ENCODE measurements at places on chromosomes 5 and 9.
A peak's percentile ranks its signal among the peaks of the same experiment; 100 is the strongest.

DNA sequence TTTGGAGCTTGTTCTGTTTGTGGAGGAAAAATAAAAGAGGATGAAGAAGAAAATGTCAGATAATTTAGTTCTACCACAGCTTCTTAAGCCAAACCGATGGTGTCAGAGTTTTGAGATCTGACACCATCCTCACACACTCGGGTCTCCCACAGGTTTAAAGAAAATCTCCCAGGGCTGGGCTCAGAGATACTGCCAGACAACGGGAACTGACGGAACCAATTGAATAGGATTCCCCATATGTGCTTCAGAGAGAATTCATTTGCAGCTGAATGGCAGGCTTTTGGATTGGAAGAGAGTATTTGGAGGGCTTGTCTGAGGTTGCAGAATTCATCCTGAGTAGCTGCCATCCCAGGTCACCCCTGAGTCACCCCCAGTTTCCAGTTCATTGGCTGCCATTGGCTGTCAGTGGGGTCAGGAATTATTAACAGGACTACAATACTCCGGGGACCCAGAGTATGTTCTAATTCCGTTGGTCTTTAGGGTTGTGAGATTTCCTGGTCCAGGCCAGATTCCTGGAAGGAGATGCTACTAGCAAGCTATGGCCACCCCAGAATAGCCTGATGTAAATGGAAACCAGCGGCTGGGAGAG is 131.3 kb downstream of the PDZD2 start:
- DNase-seq: no peak

- no peak for DNase-seq
Measured at GRCh38 chr5:59264639-59265245, 628.8 kb downstream of the PDE4D start.

- DNase-seq: no peak
Measured at GRCh38 chr5:78574131-78574673, 74.4 kb downstream of the LHFPL2 start.

DNA sequence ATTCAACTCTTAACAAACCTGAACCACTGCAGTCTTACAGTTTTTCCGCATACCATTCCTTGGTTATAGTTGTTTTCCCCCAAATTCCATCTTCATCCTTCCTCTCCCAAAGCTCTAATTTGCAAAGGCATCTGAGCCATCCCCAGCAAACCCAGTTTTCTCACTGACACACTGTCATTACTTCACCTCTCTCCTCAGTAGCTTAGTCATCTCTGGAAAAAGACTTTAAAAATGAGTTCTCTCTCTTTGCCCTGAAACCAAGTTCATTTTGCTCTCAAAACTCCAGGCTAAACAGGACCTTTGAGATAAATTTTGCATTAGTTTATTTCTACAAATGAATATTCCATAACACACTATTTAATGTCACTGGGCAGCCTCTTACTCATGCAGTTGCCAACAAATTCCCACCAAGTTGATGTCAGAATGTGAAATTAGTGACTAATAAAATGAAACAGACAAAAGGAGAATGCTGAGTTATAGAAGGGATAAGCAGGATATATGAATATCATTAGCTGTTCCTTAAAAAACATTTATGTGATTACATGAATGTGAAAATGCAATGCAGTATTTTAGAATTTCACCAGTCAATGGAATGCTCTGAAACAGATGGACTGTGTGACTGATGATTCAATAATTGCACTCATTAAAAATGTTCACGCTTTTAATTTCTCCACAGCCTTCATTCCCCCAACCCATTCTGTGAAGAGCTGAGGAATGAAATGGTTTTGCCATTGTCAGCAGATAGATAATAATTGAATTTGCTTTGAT is 107.4 kb upstream of the DMAC1 start:
- no peak for DNase-seq

- no peak for DNase-seq
Measured at GRCh38 chr9:69324549-69325401, at the start of gene ENTREP1. TSS of gene ENTREP1 (plus strand) at chr9:69325215. CDS start at chr9:69325310, 95 bp downstream.

DNA sequence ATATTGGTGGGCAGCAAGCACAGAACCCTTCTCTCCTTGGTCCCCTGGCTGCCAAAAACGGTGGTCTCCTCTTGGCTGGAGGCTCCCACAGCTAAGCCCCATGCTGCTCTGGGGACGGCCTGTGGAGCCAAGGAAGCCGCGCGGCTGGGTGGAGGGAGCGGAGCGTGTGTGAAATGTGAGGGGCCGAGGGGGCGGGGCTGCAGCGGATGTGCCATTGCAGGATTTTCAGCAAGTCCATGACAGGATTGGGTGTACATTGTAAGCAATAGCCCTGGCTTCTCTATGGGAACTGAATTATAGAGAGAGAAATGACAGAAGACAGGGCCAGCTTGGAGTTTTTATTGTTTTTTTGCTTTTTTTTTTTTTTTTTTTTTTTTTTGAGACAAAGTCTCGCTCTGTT is 336.5 kb downstream of the DIRAS2 start:
- no peak for DNase-seq

- peak; percentile 9 for DNase-seq
Measured at GRCh38 chr9:71858812-71859211, 52.2 kb downstream of the ABHD17B start.

GRCh38 chr9:121768416-121769015 is 117.1 kb downstream of the DAB2IP start:
- DNase-seq: no peak

- no peak for DNase-seq
Measured at GRCh38 chr9:34675869-34676268, 13.4 kb upstream of the CCL27 start.

GRCh38 chr9:136740491-136740890 is 2.2 kb downstream of the LCN10 start:
- DNase-seq: no peak

GRCh38 chr5:6361101-6361500 is 17.2 kb downstream of the MED10 start:
- no peak for DNase-seq

DNA sequence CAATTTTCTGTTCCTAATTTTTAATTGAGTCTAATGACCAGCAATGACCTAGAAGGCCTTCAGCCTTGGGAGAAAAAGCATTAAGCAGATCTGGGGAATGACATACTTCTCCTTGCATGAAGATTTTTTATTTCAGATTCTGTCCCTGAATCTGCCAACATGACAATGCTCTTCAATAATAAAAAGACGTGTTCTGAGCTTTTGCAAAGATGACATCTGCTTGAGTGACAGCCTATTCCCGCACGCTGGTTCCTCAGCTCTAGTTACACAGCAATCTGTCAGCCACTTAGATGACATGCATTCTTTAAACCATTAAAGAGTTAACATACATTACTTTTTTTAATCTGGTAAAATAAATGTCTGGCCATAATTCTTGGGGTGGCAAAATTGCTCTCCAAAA is 129.3 kb upstream of the CDH6 start:
- DNase-seq: no peak

- no peak for DNase-seq
Measured at GRCh38 chr5:8005416-8005815, 136.5 kb downstream of the MTRR start.

- DNase-seq: no peak
Measured at GRCh38 chr9:81879501-81879916, 48.7 kb upstream of the SPATA31D4 start.

GRCh38 chr9:110728058-110728457 is 59.5 kb downstream of the MUSK start:
- DNase-seq: no peak

DNA sequence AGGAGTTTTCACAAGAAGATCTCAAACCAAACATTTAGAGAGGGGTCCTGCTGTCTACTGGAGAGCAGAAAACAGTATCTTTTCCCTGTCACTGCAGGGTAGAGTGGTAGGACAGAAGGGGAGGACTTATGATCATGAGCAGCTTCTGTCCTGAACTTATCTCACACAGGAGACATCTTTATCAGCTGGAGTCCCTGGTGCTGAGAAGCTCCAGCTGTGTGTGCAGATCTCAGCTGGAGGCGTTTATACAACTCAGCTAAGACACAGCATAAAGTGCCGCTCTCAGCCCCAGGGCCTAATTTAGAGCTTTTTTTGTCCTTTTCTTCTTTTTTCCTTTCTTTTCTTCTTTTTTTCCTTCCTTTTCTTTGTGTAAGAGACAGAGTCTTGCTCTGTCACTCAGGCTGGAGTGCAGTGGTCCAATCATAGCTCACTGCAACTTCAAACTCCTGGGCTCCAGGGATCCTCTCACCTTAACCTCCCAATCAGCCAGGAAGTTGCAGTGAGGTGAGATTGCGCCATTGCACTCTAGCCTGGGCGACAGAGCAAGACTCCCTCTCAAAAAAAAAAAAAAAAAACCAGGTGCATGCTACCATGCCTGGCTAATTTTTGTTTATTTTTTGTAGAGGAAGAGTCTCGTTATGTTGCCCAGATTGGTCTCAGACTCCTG is 31.9 kb downstream of the CCDC125 start:
- DNase-seq: no peak

GRCh38 chr5:1003296-1003937 is 5.2 kb upstream of the NKD2 start:
- peak; percentile 5 for DNase-seq

GRCh38 chr5:39648848-39649227 is 224.1 kb upstream of the DAB2 start:
- DNase-seq: no peak

GRCh38 chr9:100355561-100355960 is 2.8 kb upstream of the TEX10 start:
- no peak for DNase-seq

GRCh38 chr5:122165559-122166078 is 36.3 kb downstream of the ZNF474 start:
- no peak for DNase-seq

GRCh38 chr9:90895786-90896185 is 94.2 kb downstream of the SYK start:
- DNase-seq: no peak

GRCh38 chr9:2761424-2761823 is 44.1 kb downstream of the KCNV2 start:
- DNase-seq: no peak

GRCh38 chr5:154611341-154611767 is 133.3 kb upstream of the HAND1 start:
- no peak for DNase-seq

DNA sequence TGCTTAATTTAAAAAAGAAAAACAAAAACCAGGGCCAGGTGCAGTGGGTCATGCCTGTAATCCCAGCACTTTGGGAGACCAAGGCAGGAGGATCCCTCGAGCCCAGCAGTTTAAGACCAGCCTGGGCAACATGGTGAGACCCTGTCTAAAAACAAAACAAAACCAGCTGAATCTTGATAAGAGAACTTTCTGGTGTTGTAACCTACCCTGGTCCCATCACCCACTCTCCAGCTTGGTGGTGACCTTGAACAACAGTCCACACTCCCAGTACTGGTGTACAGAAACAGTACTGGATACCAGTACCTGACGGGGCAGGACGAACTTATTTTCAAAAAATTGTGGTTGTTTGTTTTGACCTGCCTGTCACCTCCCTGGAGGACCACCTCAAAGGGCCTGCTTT is 30.9 kb downstream of the CLTA start:
- DNase-seq: no peak

DNA sequence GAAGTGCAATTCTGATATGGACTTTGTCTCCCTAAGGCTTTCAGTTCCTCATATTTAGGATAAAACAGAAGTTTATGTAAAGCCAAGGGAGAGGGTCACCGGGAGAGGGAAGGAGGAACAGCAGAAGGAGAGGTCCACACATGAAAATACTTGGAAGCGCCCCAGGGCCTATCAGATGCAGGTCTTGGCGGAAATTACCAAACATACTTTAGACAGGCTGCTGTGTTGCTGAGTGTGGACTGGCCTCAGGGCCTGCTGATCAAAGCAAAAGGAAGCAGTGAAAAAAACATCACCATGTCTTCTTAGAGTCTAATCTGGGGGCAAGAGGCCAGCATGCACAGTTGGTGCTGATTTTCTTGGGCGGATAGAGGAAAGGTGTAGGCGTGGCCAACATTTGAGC is 14.1 kb upstream of the NTRK2 start:
- DNase-seq: no peak

DNA sequence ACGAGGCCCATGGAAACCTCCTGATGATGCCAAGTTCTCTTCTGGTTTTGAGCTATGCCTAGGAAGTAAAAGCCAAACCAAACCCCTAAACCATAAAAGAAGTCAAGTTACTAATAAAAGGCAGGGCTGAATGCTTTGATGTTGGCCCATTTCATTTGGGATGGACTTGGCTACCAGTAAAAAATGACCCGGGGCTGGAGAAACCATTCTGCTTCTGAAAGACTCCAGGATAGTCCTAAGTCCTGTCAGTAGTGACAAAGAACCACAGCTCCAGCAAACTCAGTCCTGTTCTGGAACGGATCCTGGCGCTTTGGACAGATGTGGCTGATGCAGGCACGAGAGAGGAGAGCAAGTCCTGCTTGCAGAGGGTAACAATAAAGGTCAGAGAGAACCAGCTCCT is 68.6 kb downstream of the SH3PXD2B start:
- no peak for DNase-seq

GRCh38 chr5:141880961-141881801 is 3.0 kb upstream of the PCDH1 start:
- no peak for DNase-seq

GRCh38 chr5:13574574-13574973 is 369.9 kb downstream of the DNAH5 start:
- DNase-seq: no peak

DNA sequence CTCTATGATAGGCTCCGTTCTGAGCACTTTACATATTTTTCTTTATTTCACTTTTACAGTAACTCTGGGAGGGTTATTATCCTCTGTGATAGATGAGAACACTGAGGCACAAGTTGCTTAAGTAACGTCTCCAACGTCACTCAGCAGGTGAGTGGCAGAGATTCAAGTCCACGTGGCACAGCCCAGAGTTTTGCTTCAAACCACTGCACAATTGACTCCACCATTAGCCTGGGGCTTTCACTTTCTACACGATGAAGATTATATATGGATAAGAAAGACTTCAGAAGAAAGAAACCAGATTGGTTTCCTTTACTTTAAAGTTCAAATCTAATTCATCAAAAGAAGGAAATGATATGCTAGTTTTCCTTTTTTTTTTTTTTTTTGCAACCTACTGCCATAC is 245.9 kb downstream of the SYK start:
- no peak for DNase-seq

- no peak for DNase-seq
Measured at GRCh38 chr5:55234121-55234700, 803 bp upstream of the CCNO start.
